Pancreas (tissue), 10 donors: ENCODE measurements at places on chromosomes 7 and 10.

- H3K4me1 ChIP-seq = peaks cover 15% of the 10 kb centered on the region
- DNase-seq = no peak
Observed at GRCh38 chr10:87966459-87966858, 103.0 kb downstream of the PTEN start.

GRCh38 chr10:68251625-68252495 lies 19.9 kb upstream of the ATOH7 start:
- no peak overlapping the region for H3K27ac ChIP-seq
- no peak overlapping the region for H3K4me3 ChIP-seq
- H3K27me3 ChIP-seq = no peaks in the 10 kb centered on the region
- H3K4me1 ChIP-seq = no peaks in the 10 kb centered on the region

DNA sequence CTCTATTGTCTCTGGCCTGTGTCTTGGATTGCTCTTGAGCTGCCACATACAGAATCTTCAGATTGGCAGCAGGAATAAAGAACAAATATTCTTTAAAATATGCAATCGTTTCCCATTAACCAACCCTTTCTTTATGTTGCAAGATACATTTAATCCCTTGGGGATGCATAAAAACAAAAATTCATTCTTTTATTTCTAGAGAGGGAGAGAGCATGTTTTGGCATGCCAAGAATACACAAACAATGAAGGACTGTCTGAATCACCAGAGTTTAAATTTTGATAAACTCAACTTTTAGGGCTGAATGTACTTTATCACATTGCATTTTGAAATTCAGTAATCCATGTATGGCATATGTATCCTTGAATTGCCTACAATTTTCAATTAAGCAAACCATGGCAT lies 154.3 kb upstream of the SEMA3D start:
- no peak overlapping the region for H3K27ac ChIP-seq
- H3K36me3 ChIP-seq = no peaks in the 10 kb centered on the region
- H3K4me1 ChIP-seq = no peaks in the 10 kb centered on the region
- H3K27me3 ChIP-seq = no peaks in the 10 kb centered on the region

GRCh38 chr7:35695473-35695850 lies 527 bp upstream of the HERPUD2 start:
- H3K36me3 ChIP-seq = no peaks in the 10 kb centered on the region
- peak overlapping the region; percentile 97 for H3K4me3 ChIP-seq
- H3K27me3 ChIP-seq = no peaks in the 10 kb centered on the region
- peaks cover 7% of the 10 kb centered on the region for H3K4me1 ChIP-seq
- no peak for DNase-seq

DNA sequence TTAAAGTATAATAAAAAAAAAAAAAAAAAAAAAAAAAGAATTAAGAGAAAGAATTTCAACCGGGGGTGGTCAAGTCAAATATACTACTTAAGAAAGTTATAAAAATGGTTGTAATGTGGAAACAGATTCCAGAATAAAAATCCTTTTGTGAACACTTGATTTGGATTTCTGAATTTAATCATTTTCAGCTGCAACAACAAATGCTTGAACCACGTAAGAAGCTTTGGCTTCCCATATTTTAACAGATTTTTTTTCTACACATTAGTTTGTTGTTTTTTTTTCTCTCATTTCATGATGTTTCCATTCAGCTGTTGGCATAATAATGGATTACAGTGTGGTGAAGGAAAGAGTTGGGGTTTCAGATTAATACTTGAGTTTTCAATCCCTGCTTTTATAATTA lies 137.3 kb upstream of the AGR3 start:
- H3K4me1 ChIP-seq = no peaks in the 10 kb centered on the region
- H3K27ac ChIP-seq = no peak overlapping the region
- DNase-seq = no peak

GRCh38 chr7:99072126-99072525 lies 71.8 kb downstream of the SMURF1 start:
- H3K4me1 ChIP-seq = no peaks in the 10 kb centered on the region
- no peak overlapping the region for H3K27ac ChIP-seq
- no peaks in the 10 kb centered on the region for H3K36me3 ChIP-seq
- no peak overlapping the region for H3K4me3 ChIP-seq

DNA sequence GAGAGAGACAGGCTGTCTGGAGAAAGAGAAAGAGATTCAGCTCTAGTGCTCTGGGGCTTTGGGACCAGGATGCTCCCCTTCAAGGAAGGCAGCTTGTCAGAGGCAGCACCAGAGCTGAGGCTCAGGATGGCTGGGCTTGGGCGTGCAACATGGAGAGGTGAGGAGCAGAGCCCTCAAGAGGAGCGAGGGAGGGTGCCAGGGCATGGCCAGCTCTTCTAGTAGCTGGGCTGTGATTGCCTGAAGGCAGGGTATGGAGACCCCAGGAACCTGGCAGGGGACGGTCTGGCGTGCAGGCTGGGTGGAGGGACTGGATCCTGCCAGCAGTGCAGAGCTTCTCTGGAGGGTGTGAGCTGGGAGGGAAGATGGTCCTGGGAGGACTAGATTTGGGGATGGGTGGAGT lies 40.2 kb downstream of the ANTXRL start:
- H3K36me3 ChIP-seq = no peaks in the 10 kb centered on the region
- no peak overlapping the region for H3K27ac ChIP-seq
- no peaks in the 10 kb centered on the region for H3K27me3 ChIP-seq
- no peaks in the 10 kb centered on the region for H3K4me1 ChIP-seq
- H3K4me3 ChIP-seq = no peak overlapping the region
- peak; percentile 33 for DNase-seq

GRCh38 chr10:104077247-104077646 lies 8.4 kb downstream of the COL17A1 start:
- no peaks in the 10 kb centered on the region for H3K4me1 ChIP-seq
- H3K27ac ChIP-seq = no peak overlapping the region
- H3K27me3 ChIP-seq = no peaks in the 10 kb centered on the region
- H3K4me3 ChIP-seq = no peak overlapping the region

- H3K36me3 ChIP-seq = no peaks in the 10 kb centered on the region
- H3K4me3 ChIP-seq = no peak overlapping the region
- no peaks in the 10 kb centered on the region for H3K4me1 ChIP-seq
- H3K27ac ChIP-seq = no peak overlapping the region
- no peaks in the 10 kb centered on the region for H3K27me3 ChIP-seq
Observed at GRCh38 chr7:156024201-156024600, 211.9 kb upstream of the SHH start.

GRCh38 chr10:51139176-51139575 lies 64.9 kb downstream of the PRKG1 start:
- no peaks in the 10 kb centered on the region for H3K36me3 ChIP-seq
- H3K4me1 ChIP-seq = peaks cover 4% of the 10 kb centered on the region
- no peak overlapping the region for H3K27ac ChIP-seq
